ENCODE measurements at places on chromosomes 2 and 18.

DNA sequence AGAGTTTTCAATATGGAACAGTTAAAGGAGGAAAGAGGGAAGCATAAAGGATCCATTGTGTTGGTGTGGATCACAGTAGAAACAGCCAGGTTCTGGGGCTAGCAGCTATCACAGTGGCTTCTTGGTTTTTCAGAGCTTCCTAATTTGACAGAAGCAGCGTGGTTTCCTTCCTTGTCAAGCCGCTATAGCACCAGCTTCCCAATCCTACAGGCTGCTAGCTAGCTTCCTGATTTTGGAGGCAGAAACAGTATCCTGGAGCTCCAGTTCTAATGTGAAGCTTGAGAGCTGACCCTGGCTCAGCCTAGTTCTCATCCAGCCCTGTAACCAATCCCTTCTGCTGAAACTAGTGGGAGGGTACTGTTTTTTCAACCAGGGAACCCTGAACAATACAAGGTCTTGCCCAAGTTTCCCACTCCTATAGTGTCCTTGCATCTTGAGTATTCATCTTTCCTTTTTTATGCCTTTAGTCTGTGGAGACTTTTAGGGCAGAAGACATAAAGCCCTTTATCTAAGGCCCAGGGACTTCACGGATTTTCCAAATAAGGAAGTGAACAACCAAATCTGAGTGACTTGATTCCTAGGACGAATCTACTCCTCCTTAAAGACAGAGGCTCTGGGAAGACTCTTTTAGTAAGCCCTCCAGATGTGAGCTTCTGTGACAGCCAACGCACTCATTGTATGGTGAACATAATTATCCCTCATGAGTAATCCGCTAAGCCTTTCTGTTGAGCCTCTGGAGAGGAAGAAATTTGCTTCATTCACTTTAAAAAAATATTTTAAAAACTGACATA is 33.8 kb downstream of the CCDC93 start:
- no peak for DNase-seq

DNA sequence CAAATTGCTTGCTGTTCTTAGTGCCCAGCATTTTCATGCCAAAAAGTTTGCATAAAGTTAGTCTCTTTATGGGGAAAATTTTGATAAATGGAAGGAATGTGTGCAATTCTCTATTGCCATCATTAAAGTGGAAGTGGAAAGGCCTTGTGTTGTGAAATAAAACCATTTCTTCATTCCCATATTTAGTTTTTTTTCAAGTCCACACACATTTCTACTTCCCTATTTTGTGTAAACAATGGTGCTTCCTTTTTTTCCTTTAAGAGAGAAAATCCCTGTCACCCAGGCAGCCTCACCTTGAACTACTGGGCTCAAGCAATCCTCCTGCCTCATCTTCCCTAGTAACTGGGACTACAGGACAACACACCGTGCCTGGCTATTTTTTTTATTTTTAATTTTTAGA is 42.3 kb upstream of the NCOA1 start:
- no peak for DNase-seq

- no peak for DNase-seq
These were observed 486.5 kb upstream of the ACVR2A start for GRCh38 chr2:147358375-147358774.

DNA sequence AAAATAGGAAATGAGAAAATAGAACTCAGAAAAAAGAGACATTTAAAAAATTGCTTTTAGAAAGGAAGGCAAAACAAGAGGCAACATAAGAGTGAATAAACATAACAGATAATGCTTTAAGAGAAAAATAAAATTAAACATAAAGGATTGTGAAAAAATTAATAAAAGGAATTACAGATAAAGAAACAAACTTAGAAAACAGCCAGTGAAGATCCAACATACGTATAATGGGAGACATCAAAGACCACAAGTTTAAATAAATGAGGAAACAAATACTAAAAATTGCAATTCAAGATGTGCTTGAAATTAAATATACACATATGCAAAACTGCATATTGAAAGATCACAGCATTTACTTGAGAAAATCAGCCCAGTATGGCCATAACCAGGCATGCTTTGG is 448.9 kb downstream of the NBAS start:
- no peak for DNase-seq

GRCh38 chr2:62410926-62411456 is 95.0 kb downstream of the TMEM17 start:
- DNase-seq, result no peak

GRCh38 chr2:63287956-63288355 is 237.3 kb downstream of the OTX1 start:
- no peak for DNase-seq

- DNase-seq, result no peak
These were observed 737.6 kb upstream of the TMEFF2 start for GRCh38 chr2:192932376-192932775.

DNA sequence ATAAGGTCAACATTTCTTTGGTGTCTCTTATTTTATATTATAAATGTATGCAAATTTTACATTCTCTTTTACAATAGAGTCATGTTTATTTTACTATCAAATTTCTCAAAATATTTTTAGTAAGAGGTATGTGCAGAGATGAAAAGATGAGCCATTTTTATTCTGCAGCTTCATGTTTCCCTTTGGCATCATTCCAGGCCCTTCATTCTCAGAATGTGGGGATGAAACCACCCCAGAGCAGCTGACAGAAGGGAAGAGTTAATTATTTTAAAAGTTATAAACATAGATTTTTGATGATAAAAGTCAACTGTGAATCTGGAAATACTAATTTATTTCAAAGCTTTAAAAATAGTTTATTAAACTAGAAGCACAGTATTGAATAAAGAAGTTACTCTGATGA is 12.8 kb upstream of the FSHR start:
- DNase-seq, result no peak

DNA sequence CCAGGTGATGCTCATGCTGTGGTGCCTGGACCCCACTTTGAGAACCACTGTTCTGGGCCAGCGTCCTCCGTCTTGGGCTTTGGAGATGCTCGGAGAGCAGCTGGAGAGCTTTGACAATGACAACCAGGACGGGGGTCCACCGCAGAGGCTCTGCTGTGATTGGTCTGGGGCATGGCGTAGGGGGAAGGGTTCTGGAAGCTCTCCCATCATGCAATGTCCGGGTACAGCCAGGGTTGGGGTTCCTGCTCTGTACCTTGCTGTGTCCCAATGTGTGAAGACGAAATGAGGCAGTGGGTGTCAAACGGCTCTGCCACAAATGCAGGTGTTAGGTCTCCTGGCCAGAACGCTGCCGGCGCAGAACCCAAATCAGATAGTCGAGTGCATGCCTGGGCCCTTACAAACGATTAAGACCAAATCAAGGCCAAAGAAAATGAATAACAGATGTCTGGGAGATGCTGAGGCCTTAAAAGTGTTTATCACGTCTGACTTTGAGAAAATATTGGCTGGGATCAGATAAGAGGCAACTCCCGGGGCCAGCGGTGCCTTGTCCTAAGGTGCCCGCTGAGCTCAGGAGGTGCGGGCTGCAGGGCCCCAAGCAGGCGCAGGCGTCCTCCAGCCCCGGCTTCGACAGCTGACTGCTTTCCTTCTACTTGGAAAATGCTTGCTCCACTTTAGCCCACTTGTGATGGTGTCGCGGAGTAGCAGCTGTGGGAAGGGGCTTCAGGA is 117.2 kb downstream of the VAPA start:
- DNase-seq, result no peak

DNA sequence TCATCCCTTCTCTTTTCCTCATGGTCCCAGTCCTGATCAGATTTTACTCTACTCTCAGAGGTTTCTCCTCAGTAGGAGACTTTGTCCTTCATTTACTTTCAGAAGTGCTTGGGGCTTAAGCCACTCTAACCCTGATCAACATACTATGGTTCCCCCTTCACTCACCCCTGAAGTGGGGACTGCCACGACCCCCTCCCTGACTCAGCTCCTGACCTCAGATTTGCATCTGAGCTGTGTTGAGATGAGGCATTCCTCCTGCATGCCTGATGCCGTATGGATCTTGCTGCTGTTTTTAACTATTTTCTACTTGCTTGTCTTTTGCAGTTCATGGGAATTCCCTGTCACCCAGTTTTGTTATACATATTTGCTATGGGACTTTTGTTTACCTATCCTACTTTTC is 306.7 kb upstream of the CHST9 start:
- DNase-seq, result no peak

- no peak for DNase-seq
These were observed 2.4 kb downstream of the CD207 start for GRCh38 chr2:70833246-70833645.

DNA sequence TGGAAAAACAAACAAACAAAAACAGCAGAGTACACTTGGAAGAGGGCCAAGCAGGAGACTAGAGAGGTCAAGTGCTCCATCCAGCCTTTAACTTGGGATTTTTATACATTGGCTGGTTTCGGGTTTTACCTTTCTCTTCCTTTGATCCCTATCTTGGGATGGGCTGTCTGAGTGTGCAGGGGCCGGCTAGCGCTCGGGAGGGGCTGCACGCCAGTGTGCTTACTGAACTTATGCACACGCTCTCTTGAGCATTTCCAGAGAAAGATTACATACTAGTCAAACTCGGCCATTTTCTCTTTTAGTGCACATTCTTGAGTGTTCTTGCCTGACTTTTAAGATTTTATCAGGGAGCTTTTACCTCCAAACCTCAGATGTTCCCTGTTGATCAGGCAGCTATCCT is 707.8 kb downstream of the DSC3 start:
- DNase-seq, result no peak

DNA sequence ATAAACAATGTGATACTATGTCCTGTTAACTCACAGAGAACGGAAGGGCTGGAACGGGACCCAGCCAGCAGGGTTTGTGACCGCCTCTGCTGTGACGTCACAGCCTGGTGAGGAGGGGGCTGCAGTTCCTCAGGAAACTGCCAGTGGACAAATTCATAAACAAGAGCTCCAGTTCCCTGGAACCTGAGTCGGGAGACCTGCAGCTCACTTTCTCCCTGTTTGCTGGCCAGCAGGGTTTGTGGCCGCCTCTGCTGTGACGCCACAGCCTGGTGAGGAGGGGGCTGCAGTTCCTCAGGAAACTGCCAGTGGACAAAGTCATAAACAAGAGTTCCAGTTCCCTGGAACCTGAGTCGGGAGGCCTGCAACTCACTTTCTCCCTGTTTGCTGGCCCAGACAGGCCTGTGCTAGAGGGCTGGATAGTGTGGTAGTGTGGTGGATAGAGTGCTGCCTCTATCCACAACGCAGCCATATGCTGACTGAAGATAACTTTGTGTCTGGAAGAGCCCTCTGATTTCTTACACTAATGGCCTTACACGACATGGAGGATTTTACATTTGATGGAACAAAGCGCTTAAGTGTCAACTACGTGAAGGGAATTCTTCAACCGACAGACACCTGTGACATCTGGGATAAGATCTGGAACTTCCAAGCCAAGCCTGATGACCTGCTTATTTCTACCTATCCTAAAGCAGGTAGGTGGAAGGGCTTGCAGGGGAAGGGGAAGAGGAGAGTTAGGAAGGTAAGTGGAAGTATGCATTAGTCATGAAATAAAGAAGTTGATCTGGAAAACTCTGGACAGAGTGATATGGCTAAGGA is at the start of gene SULT1C4:
TSS of gene SULT1C4 (plus strand) at position 140 of the 816 bp plus-strand sequence. CDS start at position 524, 384 bp downstream.
- no peak for DNase-seq

- no peak for DNase-seq
These were observed 8.9 kb downstream of the TNS1 start for GRCh38 chr2:217993817-217994463.

- DNase-seq, result no peak
These were observed 811 bp downstream of the ADD2 start for GRCh38 chr2:70767079-70767698.
